ENCODE measurements at places on chromosomes 3 and 15.

DNA sequence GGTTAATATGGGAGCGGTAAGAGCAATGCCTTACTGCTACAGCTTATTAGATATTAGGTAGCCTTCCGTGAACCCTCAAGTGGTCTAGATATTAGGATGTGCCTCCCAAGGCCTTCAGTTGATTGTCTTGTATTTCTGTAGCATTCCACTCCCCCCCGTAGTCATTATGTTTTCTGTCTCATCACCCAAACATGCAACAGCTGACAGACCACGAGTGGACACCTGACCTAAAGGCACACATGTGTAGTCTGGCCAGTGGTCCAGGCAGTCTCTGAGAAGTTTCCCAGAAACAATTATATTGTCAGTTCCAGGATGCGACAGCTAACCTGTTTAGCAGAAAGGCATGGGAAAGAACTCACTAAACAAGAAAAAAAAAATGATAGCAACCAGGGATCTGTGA is 1000.9 kb downstream of the AGBL1 start:
- no peaks in the 10 kb centered on the region for H3K27me3 ChIP-seq
- H3K4me1 ChIP-seq = no peaks in the 10 kb centered on the region
- no peaks in the 10 kb centered on the region for H3K36me3 ChIP-seq
- no peak for DNase-seq
- no peak overlapping the region for H3K27ac ChIP-seq

GRCh38 chr3:100880072-100880471 is 113.1 kb downstream of the ABI3BP start:
- H3K27ac ChIP-seq = no peak overlapping the region
- H3K4me3 ChIP-seq = no peak overlapping the region
- H3K36me3 ChIP-seq = no peaks in the 10 kb centered on the region
- no peak for DNase-seq
- no peaks in the 10 kb centered on the region for H3K4me1 ChIP-seq
- no peaks in the 10 kb centered on the region for H3K27me3 ChIP-seq

DNA sequence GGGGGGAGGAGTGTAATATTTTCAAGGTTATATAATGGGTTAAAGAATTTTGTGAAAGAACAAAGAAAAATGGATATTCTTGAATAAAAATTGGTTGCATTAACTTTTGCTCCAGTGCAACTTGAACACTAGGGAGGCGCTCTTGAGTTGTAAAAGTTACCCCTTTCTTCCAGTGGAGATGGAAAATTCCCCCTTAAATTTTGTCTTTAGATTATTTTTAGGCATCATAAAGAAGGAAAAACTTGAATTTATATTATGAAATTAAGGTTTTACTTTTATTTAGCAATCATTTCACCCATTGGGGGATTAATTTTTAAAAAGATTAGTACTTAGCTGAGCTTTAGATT is 550 bp upstream of the CHD2 start:
- DNase-seq = no peak
- H3K4me3 ChIP-seq = no peak overlapping the region
- peak overlapping the region; percentile 99 for H3K27ac ChIP-seq
- H3K36me3 ChIP-seq = peaks cover 15% of the 10 kb centered on the region
- peaks cover 2% of the 10 kb centered on the region for H3K4me1 ChIP-seq

GRCh38 chr3:78858910-78859309 is 908.9 kb downstream of the ROBO1 start:
- no peaks in the 10 kb centered on the region for H3K36me3 ChIP-seq
- H3K27ac ChIP-seq = no peak overlapping the region
- H3K4me3 ChIP-seq = no peak overlapping the region
- DNase-seq = no peak
- no peaks in the 10 kb centered on the region for H3K4me1 ChIP-seq

- peaks cover 2% of the 10 kb centered on the region for H3K4me1 ChIP-seq
- DNase-seq = no peak
- H3K27ac ChIP-seq = no peak overlapping the region
- no peak overlapping the region for H3K4me3 ChIP-seq
- no peaks in the 10 kb centered on the region for H3K27me3 ChIP-seq
These were observed 1.1 kb upstream of the FGF7 start for GRCh38 chr15:49421991-49422390.
